ENCODE measurements at places on chromosomes 5 and 9.
A peak's percentile ranks its signal among the peaks of the same experiment; 100 is the strongest.

DNA sequence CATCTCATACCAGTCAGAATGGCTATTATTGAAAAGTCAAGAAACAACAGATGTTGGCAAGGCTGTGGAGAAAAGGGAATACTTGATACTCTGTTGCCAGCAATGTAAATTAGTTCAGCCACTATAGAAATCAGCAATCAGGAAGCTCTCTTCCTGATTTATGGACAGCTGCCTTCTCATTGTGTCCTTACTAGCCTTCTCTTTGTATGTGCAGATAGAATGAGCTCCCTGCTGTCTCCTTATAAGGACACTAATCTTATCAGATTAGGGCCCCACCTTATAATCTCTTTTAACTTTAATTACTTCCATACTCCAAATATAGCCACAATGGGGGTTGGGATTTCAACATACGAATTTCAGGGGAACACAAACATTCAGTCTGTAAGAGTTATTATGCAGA, 38.0 kb downstream of the KCNV2 start:
- DNase-seq = no peak

DNA sequence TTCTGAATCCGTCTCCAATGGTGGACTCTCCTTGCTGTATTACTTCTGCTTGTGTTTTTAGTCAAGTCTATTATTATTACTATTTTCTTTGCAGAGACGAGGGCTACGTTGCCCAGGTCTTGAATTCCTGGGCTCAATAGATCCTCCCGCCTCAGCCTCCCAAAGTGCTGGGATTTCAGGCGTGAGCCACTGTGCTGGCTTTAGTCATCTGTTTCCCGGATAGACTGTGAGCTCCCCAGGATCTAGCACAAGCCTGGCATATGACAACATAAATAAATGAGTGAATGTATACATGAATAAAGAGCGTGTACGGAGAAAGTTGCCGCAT, 439 bp upstream of the DDX46 start:
- no peak for DNase-seq

DNA sequence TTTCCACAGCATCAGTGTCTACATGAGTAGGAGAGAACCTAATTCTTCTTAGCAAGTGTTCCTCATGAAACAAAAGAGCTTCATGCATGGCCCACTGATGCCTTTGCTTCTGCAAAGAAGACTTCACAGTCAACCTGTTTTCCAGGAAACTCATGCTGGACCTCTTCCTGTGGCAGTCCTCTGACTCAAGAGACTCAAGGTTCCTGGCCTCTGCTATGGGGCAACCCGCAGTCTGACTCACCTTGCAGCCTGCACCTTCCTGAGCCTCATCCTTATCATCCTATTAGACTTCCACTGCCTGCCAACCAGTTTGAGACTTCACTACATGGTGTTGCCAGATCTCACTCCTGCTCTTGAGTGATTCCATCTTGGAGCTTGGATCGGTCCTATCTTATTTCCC, 17.6 kb upstream of the AGGF1 start:
- no peak for DNase-seq

- no peak for DNase-seq
Observed at GRCh38 chr5:2186472-2187015, 303.8 kb upstream of the IRX4 start.

DNA sequence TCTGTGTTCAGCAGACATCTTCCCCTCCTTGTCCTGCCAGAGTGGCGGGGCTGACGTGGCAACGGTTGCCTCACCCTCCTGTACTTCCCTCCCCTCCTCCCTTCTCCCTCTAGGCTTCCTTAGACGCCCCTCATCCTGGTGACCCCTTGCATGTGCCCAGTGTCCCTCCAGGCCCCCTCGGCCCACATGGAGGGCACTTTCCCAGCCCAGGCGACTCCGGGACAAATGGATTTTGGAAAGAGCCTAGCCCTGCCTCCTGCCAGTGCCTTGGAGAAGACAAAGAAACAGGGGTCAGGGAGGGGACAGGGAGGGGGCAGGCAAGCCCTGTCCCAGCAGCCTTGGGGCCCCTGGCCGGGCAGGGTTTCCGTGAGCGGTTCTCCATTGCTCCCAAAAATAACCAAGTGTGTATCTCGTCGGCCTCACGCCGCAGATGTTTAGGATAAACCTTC, 38.3 kb upstream of the NEURL1B start:
- no peak for DNase-seq

DNA sequence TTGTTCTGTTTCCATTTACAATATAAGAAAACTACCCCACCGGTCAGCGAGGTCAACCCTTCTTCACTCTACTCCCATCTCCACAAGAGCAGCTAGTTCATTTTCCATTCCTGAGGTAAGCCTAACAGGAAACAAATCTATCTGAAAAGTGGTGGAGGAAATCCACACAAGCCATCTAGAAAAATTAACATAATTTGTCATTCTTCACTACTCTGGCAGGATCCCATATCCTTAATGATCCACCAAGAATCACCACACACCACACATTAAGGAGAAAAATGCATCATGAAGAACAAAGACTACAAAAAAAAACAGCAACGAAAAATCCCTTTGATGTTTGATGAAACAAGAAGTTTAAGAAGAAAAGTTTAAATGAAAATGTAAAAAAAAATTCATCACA, 1771.0 kb downstream of the EFNA5 start:
- DNase-seq = no peak

DNA sequence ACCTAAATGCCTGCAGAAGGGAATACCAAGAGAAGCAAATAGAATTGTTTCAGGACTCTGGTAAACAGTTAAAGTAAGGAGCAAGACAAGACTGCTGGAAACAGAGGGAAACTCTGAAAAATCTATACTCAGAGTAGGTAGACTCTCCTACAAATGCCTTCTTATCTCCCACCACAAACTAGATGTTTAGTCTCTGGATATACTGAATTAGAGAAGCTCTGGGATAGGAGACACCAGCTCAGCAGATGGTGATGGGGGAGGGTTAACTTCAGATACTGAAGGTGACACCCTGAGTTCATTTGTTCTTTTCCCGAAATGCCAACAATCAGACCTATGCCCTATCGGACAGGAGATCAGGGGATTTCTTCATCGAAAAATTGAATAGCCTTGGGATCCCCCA, 54.1 kb upstream of the CHD1 start:
- no peak for DNase-seq

GRCh38 chr5:67156976-67157583, 39.5 kb downstream of the CD180 start:
- peak; percentile 25 for DNase-seq

DNA sequence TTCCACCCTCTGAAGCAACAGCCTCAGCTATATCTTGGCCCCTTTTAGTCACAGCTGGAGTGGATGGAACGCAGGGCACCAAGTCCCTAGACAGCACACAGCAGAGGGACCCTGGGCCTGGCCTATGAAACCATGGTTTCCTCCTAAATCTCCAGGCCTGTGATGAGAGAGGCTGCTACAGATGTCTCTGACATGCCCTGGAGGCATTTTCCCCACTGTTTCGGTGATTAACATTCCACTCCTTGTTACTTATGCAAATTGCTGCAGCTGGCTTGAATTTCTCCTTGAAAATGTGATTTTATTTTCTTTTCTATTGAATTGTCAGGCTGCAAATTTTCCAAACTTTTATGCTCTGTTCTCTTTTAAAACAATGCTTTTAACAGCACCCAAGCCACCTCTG, 384.8 kb downstream of the PRR16 start:
- no peak for DNase-seq

- no peak for DNase-seq
Observed at GRCh38 chr9:134364391-134365114, 38.3 kb downstream of the RXRA start.

GRCh38 chr5:132474881-132475496, 15.6 kb downstream of the IRF1 start:
- DNase-seq = no peak

DNA sequence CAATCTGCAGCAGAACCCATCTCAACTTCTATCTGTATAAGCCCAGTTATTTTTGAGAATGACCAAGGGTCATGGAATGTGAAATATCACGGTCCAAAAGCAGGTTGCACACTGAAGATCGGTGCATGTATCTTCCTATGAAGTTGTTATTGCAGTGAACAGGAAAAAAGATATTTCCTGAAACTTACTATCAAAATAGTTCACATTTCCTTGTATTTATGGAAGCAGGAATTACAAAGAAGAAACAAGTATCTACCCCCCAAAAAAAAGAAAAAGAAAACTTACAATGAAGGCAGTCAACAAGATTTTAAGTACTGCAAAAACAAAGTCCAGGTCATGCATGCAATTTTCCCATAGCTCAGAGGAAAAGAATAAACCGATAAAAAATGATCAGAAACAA, 70.0 kb downstream of the MPDZ start:
- no peak for DNase-seq

DNA sequence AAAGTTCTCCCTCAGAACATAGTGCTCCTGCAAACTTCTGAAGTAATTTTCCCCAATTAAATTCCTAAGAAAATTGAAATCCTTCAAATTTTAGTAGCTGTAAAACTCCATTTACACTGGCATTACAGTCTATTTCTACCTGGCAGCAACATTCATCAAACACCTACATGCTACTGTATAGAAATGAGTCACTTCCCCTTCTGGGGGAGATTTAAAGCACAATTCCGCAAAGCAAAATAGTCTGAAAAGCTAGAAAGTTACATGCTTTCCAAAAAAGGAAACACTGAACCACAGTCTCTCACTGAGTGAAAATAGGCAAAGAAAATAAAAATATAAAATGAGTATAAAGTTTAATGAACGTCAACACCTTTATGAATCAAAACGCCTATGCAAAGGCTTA, 43.3 kb downstream of the MCTP1 start:
- no peak for DNase-seq

DNA sequence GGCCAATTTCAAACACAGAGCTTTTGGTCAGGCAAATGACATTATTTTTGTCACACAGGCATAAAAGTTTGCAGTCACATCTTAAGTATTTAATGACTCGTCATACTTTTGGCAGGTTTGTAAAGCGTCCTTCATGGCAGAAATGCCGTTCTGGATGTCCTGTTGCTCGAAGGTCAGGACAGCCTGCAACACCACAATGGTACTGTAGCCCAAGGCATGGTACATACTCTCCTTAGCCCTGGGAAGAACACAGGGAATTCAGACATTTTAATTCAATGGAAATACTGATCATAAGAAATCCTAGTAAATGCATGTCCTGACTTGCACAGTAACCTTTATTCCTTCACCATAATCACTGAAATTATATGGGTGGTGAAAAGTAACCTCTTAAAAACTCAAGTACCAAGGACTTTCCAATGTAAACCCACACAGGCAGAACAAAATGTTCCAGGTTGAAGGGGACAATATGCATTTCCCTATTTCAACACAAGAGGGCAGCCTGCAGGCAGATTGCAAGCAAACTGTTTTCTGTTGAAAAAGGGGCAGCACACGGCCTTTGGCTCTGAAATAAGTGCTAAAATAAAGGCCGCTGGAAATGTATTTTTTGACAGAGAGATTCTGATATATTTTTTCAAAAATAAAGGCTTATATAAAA, 95.7 kb downstream of the TTC39B start:
- peak; percentile 19 for DNase-seq

GRCh38 chr9:127876026-127876763, 1.3 kb downstream of the AK1 start:
- DNase-seq = no peak

Data from activated CD4-positive, alpha-beta T cell treated with anti-CD3 and anti-CD28 coated beads for 24 hours (primary cell).